Upper lobe of right lung (tissue), 1 donor: ENCODE measurements at places on chromosomes 3 and 15.

DNA sequence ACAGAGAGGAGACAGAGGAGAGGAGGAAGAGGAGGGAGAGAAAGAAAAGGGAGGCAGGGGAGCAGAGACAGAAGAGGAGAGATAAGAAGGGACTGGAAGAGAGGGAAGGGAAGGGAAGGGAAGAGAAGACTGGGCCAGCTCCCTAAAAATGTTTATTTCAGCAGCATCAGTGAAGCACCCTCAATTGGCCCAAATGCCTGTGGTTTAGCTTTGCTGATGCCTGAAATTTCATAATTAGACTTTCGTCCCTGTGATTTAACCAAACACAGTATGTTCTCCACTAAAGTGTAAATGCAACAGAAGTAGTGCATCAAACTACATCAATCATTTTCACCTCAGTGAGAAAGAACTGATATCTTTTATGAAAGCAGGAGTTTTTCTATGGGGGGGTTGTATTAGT lies 55.9 kb downstream of the NOX5 start:
- no peak for DNase-seq

DNA sequence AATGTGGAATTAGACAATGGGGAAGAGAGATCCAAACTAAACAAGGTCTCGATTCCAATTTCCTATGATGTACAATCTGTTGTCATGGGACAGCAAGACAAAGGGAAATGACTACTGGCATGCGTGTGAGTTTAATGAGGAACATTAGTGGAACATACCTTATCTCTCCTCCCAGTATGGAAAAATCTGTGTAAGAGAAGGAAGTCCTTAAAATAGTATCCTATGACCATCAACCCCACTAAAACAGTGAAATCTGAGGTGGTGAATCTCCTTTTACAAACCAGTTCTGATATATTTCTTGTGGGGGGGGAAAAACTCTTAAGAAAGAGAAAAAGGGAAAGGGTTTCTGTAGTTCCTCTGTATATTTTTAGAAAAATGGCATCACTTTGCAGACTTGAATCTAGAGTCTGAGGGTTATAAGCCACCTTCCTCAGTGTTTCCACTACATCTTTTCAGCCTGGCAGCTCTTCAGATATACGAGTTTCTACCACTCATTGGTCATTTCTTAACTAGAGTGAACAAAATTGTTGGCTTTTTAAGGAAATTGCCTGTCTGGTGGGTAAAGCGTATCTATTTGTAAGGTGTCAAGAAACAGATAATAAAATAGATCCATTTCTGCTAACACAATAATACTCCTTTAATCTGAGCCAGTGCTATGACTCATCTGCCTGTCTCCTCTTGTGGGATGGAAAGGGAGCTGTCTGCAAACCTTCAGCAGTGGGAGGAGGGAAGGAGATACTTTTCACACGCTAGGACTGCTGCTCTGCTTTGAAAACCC lies 3.0 kb upstream of the TNFAIP8L3 start:
- DNase-seq, result no peak

GRCh38 chr3:3038201-3038991 lies 71.8 kb downstream of the IL5RA start:
- DNase-seq, result no peak

- DNase-seq, result no peak
Measured at GRCh38 chr3:49500732-49501609, 30.9 kb downstream of the DAG1 start.

DNA sequence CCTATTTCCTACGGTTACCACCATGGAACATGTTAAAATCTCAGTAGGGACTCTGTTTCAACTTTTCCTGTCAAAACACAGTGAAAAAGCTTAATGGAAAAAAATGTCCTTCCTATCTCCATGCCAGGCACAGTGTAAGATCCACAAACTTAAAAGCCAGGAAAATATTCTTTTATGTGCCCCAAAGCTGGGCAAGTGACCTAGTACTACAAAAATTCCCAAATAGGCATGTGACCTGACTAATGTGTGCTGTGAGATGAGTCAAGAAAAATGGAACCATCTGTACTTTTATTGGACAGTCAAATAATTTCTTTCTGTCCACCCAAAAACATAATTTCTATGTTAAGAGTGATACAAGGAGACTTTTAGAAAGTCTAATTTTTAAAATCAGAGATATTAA lies 406.0 kb downstream of the ZBTB20 start:
- no peak for DNase-seq
